ENCODE measurements at places on chromosomes 11 and 22. TPM values are rescaled to one million over a fixed set of nuclear protein-coding genes. Genes with fewer than 3 reads are reported as not detected.

The OR5A1 gene
- not detected for total RNA-seq

The ABTB2 gene
- total RNA-seq: 0.49 TPM

The KCTD14 gene
- total RNA-seq: 0.25 TPM

The SLC16A8 gene
- total RNA-seq: not detected

The MRGPRF gene
- total RNA-seq: 0.06 TPM

The ACTN3 gene
- total RNA-seq: 0.06 TPM

The CFAP300 gene
- not detected for total RNA-seq

The C22orf31 gene
- not detected for total RNA-seq

The CLTCL1 gene
- 7.6 TPM for total RNA-seq

The SHISA8 gene
- not detected for total RNA-seq

The P4HA3 gene
- total RNA-seq: 31.0 TPM

The RFPL1 gene
- not detected for total RNA-seq

The MIAT gene
- total RNA-seq: 0.16 TPM

The MTA2 gene
- total RNA-seq: 185 TPM

The TNKS1BP1 gene
- total RNA-seq: 54.4 TPM

The CABP7 gene
- 0.06 TPM for total RNA-seq

The SAA4 gene
- not detected for total RNA-seq

All from bladder microvascular endothelial cell (primary cell).